ENCODE measurements at places on chromosomes 11 and 22.

DNA sequence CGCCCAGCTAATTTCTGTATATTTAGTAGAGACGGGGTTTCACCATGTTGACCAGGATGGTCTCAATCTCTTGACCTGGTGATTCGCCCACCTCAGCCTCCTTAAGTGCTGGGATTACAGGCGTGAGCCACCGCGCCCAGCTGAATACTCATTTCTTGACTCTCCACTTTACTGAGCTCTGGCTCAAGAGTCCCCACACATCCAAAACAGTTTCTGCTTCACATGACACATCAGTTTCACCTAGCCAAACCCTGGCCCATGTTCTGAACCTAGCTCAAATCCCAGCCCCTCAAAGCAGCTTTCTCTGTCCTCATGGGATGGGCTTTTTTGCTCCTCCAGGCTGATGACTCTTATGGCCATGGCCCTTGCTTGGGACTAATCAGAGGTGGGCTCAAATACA lies 9.8 kb downstream of the HYOU1 start:
- no peak for DNase-seq

GRCh38 chr11:124657904-124658303 lies 15.6 kb downstream of the SIAE start:
- no peak for DNase-seq

DNA sequence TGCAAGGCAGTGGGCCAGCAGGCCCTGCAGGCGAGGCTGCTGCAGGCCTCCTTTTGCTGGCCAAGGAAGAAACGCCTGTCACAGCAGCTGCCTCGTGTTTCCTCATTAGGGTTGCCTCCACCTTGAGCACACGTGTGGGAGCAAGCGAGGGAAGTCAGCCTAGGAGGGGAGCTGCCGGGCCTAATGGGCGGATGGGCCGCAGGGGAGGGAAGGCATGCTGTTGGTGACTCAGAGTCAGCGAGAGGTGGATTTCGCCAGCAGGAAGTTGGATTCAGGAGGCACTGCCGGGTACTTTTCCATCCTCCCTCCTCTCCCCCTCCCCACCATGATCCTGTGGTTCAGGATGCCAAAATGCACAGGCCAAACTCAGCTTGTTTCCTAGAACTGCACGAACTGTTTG lies 498.7 kb downstream of the METTL15 start:
- DNase-seq, result no peak

DNA sequence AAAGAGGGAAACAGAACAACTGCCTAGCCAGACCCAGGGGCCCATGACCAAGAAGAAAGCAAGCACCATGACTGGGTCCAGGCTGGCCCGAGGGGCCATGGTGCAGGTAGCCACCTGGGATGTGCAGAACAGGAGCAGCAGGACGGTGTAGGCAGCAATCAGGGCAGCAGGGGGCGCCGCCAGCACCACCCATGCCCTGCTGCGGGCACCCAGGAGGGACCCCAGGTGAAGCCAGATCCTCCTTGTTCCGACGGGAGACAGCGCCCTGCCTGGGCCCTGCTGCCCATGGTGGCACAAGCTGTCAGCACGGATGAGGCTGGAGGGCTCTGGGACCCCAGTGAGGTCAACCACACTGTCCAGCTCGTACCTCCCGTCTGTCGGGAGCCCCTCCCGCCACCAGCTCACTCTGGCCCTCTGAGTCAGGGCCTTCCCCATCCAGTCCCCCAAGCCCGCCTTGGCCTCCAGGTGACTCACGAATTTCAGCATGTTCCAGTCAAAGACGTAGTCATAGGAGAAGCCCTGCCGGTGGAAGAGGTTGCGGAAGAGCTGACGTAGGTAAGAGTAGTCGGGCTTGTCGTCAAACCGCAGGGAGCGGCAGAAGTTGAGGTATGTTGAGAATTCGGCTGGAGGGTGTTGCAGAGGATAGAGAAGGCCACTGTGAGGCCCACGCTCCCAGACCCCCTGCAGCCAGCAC lies 18.8 kb downstream of the CSNK1E start:
- no peak for DNase-seq

- no peak for DNase-seq
These were observed 52.3 kb upstream of the GAB2 start for GRCh38 chr11:78469896-78470295.

All from stimulated activated CD8-positive, alpha-beta memory T cell treated with anti-CD3 and anti-CD28 coated beads, Interleukin-2, amount 100 ng/mL, for 48 hours (primary cell).